Renal pelvis (tissue), 12 donors: ENCODE measurements at places on chromosomes 1 and 21.
A peak's percentile ranks its signal among the peaks of the same experiment; 100 is the strongest.

DNA sequence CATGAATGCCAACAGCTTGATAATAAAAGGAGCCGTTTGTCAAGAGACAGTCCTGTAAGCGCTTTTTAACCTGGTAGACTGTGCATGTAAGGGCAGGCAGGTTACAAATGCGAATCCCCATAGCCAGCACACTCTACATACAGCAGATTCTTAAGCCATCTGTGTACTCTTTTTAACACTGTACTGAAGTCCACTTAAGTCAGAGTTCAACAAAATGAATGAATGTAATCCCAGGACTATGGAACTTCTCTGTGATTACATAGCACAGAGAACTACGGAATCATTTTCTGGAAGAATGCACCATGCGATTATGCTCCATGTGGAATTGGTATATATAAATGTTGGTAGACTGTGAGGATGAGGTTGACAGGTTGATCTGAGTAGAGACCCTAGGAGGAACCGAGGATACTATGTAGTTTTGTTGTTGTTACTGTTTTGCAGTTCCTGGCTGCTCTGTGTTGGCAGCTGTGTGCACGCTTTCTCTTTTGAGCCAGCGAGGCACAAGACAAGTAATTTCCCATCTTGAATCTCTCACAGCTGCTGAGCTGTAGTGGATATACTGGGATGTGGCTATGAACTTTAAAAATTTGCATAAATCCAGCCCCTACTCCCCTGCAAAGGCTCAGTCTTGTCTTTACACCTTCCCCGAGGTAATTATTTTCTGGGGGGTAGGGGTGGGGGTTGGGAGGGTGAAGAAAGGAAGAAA is 21.9 kb downstream of the LRRC8D start:
- no peak for DNase-seq

DNA sequence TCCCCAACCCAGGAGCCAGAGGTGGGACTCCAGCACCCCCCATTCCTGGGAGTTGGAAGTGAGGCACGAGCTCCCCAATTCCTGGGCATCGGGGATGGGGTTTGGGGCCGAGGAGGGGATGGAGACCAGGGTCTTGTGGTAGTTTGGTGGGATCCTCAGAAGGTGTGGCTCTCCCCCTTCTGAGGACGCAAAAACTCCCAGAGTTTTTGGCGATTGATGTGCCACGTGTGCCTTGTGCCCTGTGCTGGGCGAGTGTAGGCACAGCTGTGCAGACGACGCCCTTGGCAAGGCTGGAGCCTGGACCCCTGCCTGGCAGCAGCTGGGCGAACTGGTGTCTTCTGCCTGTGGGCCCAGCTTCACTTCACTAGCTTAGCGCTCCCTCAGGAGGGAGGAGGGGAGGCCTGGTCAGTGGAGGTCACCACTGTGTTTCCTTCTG is 2.6 kb downstream of the GUK1 start:
- no peak for DNase-seq

DNA sequence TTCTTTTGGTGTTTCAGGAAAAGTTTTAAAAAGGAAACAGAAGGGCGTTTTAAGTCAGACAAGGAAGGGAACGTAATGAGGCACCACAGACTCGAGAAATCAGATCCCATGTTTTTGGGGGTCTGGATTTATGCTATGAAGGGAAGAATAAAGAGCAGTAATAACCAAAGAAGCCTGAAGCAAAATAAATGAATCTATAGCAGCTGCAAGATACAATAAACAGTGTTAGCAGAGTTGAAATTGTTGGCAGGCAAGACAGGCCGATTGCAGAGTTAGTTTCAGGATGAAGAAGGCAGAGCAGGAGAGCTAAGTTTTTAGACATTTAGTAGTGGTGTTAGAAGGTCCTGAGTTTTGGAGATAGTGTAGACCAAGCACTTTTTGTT is 425 bp downstream of the DDR2 start:
- no peak for DNase-seq

DNA sequence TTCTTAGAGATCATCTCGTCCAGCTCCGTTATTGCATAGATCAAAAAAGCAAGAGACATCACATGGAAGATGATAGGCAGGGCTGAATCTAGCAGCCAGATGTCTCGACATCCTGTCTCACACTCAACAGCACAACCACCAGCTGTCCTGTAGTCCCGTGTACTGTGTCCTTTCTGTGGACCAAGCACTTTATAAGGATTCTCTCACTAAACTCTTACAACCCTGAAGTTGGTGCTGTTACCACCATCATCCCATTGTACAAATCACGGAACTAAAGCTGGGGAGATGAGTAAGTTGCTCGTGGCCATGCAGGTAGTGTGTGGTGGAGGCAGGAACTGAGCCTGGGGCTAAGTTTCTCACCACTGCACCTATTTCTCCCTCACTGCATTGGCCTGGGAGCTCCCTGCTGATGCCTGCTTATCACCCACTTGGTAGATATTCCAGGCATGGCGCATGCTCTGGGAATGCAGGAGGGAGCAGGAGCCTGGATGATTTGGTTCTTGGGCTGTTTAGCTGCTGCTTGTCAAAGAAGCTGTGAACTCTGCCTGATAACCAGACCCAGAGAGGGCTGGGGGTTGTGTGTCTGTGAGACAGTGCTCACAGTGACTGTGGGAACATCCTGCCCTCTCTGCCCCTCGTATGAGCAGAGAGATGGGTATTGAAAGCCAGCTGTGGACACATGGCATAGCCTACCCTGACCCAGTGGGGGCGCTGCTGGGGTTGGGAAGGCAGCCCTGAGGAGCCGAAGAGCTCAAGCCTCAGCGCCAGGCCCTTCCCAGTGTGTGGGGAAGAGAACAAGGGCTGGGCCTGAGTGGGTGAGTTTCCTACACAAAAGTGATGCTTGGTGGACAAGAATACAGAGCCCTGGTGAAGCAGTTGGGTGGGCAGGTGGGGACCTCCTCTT is 13.6 kb downstream of the PPFIA4 start:
- DNase-seq = no peak

GRCh38 chr21:15005391-15005790 is 59.4 kb downstream of the NRIP1 start:
- DNase-seq = no peak

DNA sequence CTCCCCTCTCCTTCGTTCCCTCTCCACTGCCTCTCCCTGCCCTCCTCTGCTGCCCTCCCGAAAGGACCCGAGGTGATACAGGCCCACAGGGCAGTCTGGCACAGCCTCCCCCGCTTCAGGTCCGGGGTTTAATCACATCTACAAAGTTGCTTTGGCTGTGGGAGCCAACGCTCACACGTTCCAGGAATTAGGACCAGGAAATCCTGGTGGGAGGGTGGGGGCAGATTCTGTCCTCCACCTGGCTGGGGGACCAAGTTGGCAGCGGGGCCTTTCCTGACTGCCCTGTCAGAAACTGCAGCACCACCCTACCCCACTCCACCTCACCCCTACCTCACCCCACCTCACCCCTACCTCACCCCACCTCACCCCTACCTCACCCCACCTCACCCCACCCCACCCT is 95.1 kb downstream of the WDR4 start:
- no peak for DNase-seq

DNA sequence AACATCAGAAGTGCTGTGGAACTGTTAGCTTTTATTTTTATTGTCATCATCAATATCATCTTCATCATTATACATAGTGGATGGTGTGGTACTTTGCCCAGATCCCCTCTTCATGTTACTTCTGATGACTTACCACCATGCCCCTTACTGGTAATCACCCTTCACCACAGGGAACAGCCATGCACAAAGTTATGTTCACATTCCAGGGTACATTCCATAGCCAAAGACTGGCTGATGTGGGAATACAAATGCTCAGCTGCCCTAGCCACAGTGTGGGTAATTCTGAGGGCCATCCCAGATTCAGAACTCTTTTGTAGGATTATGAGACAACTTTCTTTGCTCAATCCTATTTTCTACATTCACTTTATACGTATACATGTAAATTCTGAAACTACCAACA is 691.3 kb upstream of the CXADR start:
- DNase-seq = no peak

- no peak for DNase-seq
Measured at GRCh38 chr1:186841599-186841998, 12.8 kb downstream of the PLA2G4A start.

- no peak for DNase-seq
Measured at GRCh38 chr21:41367945-41368734, 6.3 kb downstream of the MX2 start.

DNA sequence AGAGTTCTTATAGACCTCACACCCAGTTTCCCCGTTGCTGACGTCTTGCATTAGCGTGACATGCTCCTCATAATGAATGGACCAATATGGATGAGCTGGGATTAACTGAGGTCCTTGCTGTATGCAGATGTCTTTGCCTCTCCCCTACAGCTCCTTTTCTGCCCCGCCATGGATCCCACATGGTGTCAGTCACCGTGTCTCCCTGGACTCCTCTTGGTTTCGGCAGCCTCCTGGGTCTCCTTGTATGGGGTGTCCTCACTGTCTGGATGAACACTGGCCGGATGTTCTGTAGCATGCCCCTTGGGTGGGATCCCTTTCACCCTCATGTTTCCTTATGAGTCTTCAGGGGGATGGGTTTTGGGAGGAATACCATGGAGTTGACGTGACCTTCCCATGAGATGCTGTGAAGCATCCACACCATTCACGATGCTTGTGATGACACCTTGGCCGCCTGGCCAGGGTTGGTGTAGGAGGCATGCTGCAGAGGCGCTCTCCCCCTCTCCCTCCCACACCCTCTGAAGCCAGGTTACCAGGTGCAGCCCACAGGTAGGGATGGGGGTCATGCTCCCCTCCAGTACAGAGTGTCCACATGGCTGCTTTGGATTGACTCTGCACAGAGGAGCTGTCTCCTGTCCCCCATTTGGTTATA is 4.4 kb downstream of the GJC2 start:
- DNase-seq = no peak

DNA sequence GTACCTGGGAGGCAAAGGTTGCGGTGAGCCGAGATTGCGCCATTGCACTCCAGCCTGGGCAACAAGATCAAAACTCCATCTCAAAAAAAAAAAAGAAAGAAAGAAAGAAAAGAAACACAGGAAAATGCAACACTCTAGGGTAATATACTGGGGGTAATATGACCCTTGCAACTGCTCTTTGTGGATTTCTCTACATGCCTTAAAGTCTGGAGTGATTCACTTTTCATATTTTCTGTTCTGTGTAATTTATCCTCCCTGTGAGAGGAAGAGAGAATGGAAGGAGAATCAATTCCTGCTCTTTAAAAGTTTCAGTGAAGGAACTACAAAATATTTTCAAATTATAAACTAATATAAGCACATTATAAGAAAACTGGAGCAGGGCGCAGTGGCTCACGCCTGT is 22.7 kb downstream of the RIT1 start:
- DNase-seq = no peak

- DNase-seq = no peak
Measured at GRCh38 chr1:173062150-173062938, 11.6 kb upstream of the TNFSF18 start.

DNA sequence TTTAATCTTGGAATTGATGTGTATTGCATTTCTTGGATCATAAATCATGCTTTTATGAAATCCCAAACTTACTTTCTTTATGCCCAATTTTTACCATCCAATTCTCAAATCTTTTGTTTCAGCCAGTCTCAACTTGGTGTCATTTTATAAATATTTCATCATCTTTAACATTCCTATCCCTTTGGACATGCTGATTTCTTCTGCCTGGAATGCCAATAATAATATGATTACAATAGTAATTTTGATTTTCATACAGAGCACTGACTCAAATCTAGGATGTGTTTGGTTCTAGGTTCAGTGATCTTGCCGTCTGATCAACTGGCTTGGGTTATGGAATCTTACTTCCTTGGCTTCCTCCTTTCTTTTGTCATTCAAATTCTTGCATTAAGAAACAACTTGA is 12.8 kb downstream of the RRP15 start:
- no peak for DNase-seq

GRCh38 chr1:220325306-220325995 is 53.2 kb upstream of the RAB3GAP2 start:
- no peak for DNase-seq

DNA sequence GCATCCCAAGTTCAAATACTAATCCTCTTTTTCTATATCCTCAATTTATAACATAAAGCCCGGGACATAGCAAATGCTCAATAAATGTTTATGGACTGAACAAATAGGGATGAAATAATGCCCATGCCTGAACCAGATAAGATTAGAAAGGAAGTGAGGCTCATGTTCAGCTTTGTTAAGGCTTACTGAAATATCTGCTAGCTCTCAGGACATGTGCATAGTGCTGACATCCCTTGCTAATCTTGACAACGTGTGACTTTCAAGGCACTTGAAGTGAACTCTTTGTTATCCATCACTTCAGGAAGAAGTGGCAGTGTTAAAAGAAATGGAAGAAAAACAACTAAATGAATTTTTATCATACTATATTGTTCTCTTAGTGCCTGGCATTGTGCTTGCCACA is 260.3 kb upstream of the SGIP1 start:
- DNase-seq = no peak

DNA sequence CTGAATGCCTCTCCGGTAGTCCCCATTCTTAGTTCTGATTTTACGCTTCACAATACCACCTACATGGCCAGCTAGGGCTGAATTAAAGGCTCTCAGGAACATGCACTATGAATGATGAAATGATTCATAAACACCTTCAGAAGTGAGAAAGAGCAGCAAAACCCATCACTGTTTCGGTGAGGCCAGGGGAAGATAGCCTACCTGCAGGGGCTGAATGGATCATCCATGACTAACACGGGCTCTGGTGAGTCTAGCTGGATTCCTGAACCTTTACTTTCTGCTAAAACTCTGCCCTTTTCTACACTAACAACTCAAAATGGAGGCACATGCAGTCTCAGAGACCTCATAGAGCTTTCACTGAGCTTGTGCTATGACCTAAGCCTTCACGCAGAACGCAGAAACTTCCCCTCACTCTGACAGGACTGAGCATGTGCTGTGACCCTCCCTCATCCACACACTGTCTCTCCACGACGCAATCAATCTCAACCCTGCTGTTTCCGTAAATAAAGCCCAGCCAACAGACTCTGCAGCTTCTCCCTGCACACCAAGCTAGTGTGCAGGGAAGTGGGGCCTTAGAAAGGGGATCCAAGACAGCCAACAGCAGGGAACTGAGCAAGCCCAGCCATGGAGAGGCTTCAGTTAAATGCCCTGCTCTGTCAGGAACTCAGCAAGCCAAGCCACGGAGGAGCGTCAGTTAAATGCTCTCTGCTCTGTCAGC is 207.8 kb downstream of the SLC45A1 start:
- DNase-seq = peak; percentile 96
